ENCODE measurements at places on chromosomes 7 and 10.

DNA sequence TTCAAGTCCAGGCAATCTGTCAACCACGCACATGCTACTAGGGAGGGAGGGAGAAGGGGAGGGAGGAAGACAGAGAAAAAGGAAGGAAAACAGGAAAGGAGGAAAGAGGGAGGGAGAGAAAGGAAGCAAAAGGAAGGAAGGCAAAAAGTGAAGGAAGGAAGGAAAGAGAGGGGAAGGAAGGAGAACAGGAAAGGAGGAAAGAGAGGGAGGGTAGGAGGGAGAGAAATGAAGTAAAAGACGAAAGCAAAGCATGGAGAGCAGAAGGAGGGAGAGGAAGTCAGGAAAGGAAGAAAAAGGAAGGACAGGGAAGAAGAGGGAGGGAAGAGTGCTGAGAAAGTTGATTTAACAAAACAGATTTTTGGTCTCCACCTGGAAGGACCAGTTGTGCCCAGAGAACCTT, 25.6 kb downstream of the KLF6 start:
- no peak for DNase-seq

GRCh38 chr10:34524369-34525091, 290.6 kb downstream of the PARD3 start:
- DNase-seq, result no peak

DNA sequence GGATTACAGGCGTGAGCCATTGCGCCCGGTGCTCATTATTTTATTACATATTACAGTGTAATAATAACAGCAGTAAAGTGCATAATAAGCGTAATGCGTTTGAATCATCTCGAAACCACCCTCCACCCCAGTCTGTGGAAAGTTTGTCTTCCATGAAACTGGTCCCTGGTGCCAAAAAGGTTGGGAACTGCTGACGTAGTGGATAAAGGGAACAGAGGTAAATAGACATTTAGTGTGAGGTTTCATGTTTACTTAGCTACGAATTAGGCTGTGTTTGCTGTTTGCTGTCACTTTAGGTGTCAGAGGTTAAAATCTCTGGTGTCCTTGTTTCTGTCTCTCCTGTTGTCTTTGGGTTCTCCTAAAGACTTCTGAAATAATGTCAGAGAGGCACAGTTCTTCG, 60.3 kb upstream of the SLC39A12 start:
- no peak for DNase-seq

DNA sequence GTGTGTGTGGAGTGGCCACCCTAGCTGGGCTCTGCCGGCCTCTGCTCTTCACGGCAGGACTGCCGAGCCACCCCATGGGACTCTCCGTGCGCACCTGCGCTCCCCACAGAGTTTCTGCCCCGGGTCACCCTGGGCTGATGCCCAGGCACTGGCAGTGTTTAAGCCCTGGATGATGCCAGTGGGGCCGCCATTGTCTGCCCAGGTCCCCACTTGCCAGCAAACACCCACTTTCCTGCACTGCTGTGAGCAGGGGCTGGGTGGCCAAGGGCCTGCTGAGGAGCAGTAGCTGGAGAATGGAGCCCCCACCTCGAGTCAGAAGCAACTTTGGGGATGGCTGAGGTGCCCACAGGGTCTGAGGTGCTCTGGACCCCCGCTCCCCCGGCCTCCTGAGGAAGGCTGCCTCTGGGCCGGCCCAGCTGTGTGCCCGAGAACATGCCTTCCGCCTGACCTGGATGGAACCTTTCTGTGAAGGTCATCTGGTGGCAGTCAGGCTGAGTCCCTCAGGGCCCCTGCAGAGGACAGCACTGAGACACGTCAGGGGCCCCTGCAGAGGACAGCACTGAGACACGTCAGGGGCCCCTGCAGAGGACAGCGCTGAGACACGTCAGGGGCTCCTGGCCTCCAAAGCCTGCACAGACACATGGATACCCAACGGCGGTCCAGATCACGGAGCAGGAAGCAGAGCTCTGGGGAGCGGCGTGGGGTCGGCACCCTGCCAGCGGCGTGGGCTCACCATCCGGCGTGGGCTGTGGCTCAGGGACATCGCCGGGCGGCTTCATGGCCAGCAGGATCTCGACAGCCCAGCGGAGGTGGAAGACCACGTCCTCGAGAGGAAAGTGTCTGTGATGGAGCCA, 62.0 kb downstream of the CFAP46 start:
- DNase-seq, result no peak

- DNase-seq, result no peak
These were observed 413.6 kb downstream of the PLXNA4 start for GRCh38 chr7:132162556-132163144.

GRCh38 chr7:571096-571717, 51.6 kb upstream of the PDGFA start:
- no peak for DNase-seq

- peak; percentile 63 for DNase-seq
These were observed 19.1 kb downstream of the MXI1 start for GRCh38 chr10:110226543-110226925.

- no peak for DNase-seq
These were observed 163.2 kb downstream of the ADAM12 start for GRCh38 chr10:126224967-126225671.
